ENCODE measurements at places on chromosomes 1 and 21.

DNA sequence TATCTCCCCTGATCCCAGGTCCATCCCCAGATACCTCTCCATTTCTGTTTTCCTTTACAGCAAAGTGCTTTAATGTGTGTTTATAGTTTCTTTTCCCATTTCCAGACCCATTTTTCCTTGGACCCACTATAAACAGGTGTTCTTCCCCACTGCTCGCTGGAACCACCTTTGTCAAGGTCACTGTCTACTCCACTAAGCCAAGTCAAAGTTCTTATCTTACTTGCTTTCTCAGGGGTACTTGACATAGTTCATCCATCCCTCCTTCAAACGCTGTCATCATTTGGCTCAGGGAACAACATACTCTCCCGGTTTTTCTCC is 8.3 kb downstream of the SLAMF1 start:
- DNase-seq, result no peak

- DNase-seq, result no peak
These were observed 653 bp downstream of the FNDC10 start for GRCh38 chr1:1599030-1599934.

DNA sequence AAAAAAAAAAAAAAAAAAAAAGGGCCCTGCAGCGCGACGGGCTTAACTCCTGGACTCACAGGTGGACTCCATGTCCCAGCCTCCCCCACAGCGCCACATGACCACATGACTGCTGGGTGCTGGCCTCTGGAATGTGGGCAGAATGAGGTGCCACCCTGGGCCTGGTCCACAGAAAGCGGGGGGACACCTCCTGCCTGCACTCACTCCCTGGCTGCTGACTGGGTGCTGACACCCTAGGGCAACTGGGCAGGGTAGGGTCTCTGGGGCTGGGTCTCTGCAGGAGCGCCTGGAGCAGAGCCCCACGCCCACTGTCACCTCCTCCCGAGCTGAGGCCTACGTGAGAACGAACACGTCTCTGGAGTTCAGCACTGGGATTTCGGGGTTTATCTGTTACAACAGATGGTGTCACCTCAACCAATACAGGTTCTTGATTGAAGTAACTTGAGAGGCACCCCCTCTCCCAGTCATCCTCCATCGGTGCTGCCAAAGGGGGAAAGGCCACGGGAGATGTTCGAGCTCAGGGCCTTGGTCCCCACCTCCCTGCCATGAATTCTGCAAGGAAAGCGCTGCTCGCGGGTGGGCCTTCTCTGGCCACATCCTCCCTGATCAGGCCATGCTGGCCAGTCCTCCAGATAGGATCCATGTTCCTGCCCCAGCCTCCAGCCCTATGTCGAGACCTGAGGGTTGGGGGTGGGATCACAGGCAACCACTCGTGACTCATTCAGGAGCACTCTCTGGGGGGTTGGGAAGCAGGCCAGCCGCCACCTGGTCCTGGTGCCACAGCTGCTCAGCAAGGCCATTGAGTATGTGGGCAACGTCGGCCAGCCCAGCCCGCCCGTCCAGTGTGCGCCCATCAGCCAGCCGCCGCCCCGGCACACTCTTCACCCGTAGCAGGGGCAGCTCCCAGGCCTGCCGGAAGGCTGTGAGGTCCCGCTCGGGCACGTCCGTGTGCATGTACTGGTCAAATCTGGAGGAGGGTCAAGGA is 5.4 kb downstream of the CPLANE2 start:
- no peak for DNase-seq

DNA sequence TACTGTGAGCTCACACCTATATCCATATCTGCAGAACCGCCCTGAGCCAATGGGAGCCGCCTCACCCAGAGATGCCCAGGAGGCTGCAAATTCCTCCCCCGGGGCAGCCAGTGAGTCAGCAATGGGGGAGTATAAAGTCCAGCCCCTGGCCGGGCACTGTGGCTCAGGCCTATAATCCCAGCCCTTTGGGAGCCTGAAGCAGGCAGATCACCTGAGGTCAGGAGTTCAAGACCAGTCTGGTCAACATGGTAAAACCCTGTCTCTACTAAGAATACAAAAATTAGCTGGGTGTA is 5.0 kb upstream of the CLCNKB start:
- DNase-seq, result no peak

- no peak for DNase-seq
These were observed 40.4 kb upstream of the KCNH1 start for GRCh38 chr1:211174375-211174774.

DNA sequence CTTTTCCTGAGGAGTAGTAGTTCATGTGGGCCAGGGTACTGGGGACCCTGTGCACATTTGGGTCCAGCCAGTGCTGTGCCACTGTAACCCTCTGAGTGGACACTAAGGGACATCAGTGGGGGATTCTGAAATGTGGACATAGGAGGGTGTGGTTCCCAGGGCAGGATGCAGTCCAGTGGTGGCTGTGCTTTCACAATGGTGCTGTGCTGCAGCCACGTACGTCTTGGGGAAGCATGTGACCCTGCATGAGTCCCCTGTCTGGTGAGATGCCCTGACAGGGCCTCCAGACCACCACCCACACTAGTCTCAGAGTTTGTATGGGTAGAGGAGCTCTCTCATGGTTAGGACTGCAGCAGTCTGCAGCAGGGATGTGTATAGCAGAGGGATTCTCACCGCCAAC is 37.8 kb upstream of the WNT2B start:
- DNase-seq, result no peak

DNA sequence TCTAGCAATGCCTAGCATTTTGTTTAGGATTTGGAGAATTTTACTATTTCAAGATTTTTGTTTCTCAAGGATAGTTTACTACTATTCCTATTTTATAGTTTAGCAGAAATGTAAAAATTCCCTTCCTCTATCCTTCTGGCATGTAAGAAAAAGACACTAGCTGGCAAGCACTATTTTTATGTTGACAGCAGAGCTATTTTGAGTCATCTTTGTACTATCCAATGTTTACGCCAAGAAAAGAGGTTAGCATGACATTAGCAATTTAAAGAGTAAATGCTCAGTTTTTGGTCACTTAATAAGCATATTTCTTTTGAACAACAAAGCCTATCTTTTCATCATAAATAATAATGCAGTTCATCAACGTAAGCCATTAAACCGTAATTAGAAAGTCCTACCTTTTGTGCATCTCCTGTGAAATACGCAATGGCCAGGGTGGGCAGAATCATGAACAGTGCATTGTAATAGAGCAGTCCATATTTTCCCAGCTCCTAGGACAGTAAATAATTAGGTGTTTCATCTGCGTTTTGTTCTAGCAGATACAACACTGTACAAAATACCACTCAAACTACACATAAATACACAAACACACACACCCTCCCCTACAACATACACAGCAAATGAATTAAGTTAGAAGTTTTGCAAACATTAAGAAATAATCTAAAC is 12.0 kb downstream of the SLC35D1 start:
- no peak for DNase-seq

DNA sequence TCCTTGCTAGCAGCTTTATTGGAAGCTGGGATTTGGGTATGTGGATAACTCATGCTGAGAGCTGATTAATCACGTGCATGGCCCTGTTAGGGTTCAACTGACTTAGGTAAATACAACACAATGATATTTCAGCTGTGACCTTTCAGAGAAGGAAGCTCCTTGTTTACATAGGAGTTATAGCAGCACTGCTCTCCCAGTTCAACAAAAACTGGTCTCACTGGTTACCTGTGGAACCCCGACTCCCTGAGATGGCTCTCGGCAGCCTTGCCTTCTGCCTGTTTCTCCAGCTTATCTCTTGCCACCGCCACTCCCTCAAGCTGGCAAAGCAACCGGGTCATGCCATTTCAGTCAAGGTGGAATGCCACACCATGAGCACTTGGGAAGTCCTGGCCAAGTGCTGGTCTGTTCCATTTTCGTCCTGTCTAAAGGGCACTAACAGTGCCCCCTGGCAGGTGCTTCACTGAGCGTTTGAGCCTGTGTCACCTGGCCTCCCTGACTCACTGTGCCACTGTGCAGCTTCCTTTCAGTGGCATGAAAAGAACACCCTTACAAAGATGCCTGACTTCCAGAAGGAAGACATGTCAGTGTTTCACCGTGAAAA is 31.6 kb downstream of the DOP1B start:
- DNase-seq, result no peak

Measured in stimulated activated CD8-positive, alpha-beta memory T cell treated with anti-CD3 and anti-CD28 coated beads, Interleukin-4, amount 100 ng/mL, for 4 hours (primary cell).